ENCODE measurements at places on chromosomes 11 and 22. TPM values are rescaled to one million over a fixed set of nuclear protein-coding genes. Genes with fewer than 3 reads are reported as not detected.

Gene MS4A4A
- not detected for total RNA-seq

Gene HARBI1
- 9.4 TPM for total RNA-seq

Gene TUG1
- 161 TPM for total RNA-seq

Gene MRGPRF
- total RNA-seq: not detected

Gene SIRT3
- total RNA-seq: 33.7 TPM

Gene MIOX
- total RNA-seq: not detected

Gene PKNOX2
- not detected for total RNA-seq

Gene SLCO2B1
- 0.99 TPM for total RNA-seq
